ENCODE measurements at places on chromosomes 3 and 15. TPM values are rescaled to one million over a fixed set of nuclear protein-coding genes. Genes with fewer than 3 reads are reported as not detected.

The RHOA gene
- total RNA-seq: 311 TPM

The SEMA3G gene
- 2.7 TPM for total RNA-seq

The SCN11A gene
- total RNA-seq: 0.04 TPM

The PRC1 gene
- total RNA-seq: 49.4 TPM

The TLR9 gene
- total RNA-seq: 0.04 TPM

GRCh38 chr3:134312873-134313846, 61.1 kb downstream of the AMOTL2 start:
- ATAC-seq: peak; percentile 18

DNA sequence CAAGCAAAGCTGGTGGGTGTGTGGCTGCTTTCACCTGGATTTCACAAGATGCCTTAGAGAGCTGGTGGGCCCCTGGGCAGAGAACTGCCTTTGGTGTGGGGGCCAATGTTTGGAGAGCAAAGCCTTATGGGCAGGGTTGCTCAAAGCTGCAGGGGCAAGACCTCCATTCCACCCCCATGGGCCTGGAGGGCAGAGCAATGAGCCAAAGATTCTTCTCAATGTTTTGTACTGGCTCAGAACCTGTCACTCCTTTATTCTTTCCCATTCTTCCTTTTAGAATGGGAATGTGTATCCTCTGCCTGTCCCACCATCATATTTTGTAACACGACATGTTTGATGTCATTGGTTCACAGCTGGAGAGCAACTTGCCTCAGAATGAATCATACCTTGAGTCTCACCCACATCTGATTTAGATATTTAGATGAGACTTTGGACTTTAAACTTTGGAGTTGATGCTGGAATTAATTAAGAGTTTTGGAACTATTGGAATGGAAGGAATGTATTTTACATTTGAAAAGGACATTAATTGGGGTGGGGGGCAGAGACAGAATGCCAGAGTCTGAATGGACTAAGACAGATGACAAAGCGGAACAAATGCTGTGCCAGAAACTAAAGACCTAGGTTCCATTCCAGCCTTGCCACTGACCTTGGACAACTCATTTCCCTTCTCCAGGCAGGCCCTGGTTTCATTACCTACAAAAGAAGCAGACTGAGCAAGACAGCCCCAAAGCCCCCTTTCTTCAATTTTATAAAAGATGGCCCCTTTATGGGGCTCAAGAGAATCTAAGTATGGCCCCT, 72.9 kb downstream of the DAPK2 start:
- no peak for ATAC-seq

DNA sequence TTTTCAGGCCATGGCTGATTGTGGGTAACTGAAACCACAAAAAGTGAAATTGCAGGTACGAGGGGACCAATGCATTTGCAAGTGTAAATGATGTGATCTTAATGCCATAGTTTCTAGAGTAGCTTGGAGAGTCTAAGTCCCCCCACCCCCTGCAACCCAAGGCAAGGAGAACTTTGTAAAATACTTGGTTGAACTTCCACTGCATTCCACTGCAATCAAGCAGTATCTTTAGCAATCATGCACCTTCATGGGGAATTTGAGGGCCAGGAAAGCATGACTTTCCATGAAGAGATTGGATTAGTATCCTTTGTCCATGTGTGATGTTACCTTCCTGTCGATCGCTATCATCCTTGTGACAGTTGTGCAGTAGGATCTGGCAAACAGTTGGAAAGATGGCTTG, 11.4 kb upstream of the CYP8B1 start:
- ATAC-seq: no peak

- ATAC-seq: peak; percentile 60
Observed at GRCh38 chr15:92603743-92604470, 51.7 kb downstream of the FAM174B start.

- peak; percentile 76 for ATAC-seq
Observed at GRCh38 chr3:113140876-113141275, 70.5 kb upstream of the BOC start.

DNA sequence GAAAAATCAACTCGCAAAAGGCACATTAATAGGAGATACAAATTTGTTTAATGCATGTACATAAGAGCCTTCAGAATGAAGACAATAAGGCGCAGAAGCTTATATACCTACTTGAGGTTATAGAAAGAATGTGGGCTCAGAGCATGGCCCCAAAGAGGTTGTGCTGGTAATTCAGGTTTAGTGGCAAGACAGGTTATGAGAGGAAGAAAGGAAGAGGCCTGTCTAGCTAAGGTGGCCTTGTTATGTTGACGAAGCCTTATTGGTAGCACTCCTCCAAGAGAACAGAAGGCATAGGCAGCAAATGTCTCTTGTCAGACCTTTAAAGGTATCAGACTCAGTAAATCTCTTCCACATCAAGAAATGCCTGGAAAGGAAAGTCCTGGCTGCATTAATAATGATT, 290.8 kb downstream of the MCTP2 start:
- peak; percentile 92 for ATAC-seq

DNA sequence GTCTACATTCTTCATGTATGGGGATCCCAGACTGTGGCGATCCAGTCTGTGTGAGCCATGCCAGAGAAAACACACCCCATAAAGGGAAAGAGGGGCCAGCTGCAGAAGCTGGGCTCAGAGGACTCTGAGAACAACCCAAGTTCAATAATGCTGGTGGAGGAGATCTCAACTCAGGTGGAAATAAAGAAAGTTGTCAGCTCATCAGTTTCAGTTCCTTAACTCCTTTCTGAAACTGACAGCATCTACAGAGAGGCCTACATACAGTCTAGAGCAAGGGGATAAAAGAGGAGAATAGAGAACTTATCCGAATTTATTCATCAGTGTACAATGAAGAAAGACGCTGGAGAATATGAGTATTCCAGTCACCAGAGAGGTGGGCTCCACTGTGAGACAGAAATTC, 77.0 kb downstream of the NTRK3 start:
- ATAC-seq: no peak

- ATAC-seq: peak; percentile 68
Observed at GRCh38 chr3:3799173-3800079, at the start of gene LRRN1. TSS of gene LRRN1 (plus strand) at chr3:3799431. CDS start at chr3:3844642, 45,211 bp downstream.

DNA sequence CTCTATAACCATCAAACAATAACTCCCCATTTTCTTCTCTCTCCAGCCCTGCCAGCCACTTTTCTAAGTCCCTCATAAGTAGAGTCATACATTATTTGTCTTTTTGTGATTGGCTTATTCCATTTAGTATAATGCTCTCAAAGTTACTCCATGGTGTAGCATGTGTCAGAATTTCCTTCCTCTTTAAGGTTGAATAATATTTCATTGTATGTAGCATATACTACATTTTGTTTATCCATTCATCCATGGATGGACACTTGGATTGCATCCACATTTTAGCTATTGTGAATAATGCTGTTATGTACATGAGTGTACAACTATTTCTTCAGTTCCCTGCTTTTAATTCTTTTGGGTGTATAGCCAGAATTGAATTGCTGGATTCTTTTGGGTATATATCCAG, 138.4 kb downstream of the ATG7 start:
- no peak for ATAC-seq

GRCh38 chr3:25768851-25769250, 14.4 kb downstream of the NGLY1 start:
- ATAC-seq: no peak

DNA sequence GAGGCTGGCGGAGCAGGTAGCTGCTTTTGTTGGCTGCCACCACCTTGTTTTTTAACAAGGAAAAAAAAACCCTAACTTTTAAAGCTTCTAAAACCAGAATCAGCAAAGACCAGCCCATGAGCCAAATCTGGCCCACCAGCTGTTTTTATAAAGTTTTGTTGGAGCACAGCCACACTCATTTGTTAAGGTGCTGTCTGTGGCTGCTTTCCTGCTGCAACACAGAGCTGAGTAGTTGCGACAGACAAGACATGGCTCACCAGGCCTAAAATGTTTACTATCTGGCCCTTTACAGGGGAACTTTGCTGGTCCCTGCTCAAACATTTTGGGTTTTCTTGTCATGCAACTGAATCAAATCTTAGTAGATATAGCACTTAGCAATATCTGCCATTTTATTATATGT, 18.9 kb downstream of the EFCAB12 start:
- no peak for ATAC-seq

- ATAC-seq: no peak
Observed at GRCh38 chr15:75067123-75067830, 43.9 kb downstream of the PPCDC start.

DNA sequence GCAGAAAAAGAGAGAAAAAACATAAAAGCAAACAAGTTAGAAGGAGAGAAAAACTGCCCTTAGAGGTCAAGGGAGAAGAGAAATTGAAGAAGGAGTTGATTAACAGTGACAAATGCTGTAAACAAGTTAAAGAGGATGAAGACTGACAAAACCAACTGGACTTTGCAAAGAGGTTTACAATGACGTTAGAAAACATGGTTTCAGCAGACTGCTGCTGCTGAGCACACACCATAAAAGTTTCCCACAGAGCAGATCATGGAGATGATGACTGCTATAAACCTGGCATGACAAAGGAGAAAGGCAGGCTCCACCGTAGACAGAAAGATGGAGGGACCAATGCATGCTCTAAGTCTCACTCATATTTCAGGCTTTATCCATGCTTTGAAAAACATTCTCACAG, 78.7 kb downstream of the POLQ start:
- ATAC-seq: no peak

GRCh38 chr15:60614862-60615771, 136.2 kb upstream of the ICE2 start:
- ATAC-seq: peak; percentile 64

DNA sequence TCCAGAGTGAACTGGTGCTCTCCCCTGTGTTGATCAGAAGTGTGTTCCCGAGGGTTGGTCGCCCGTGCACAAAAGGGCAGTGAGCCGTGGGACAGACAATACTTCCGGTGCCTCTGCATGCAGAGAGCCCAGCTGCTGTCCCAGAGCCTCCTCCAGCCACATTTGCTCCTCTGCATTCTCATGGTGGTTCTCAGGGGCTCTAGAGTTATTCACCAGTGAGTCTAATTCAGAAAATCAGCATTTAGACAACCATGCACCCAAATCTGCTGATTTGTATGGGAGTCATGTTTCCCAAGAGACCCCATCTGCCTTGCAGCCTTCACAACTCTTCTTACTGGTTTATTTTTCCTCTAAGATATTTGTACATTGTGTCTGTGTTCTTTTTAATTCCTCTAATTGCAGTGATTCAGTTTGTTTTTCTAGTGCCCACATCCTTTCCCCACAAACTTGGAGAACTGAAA, 107.0 kb upstream of the SPRED1 start:
- no peak for ATAC-seq

DNA sequence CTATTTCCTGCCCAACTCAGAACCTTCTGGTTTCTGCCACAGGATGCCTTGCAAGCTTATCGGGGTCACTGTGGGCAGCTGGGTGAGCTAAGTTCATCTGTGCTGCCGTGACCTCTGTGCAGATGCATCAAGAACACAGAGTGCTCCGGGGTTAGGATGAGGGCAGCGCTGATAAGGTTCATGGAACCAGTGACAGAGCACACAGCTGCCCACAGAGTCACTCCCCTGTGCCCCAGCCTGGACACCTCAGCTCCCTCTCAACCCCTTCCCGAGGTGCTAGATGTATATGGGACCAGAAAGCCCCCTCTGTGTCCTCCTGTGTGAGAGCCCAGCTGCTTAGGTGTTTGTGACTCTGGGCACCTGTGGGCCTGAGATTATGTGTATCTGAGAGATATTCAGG, 15.8 kb upstream of the ALAS1 start:
- ATAC-seq: no peak

DNA sequence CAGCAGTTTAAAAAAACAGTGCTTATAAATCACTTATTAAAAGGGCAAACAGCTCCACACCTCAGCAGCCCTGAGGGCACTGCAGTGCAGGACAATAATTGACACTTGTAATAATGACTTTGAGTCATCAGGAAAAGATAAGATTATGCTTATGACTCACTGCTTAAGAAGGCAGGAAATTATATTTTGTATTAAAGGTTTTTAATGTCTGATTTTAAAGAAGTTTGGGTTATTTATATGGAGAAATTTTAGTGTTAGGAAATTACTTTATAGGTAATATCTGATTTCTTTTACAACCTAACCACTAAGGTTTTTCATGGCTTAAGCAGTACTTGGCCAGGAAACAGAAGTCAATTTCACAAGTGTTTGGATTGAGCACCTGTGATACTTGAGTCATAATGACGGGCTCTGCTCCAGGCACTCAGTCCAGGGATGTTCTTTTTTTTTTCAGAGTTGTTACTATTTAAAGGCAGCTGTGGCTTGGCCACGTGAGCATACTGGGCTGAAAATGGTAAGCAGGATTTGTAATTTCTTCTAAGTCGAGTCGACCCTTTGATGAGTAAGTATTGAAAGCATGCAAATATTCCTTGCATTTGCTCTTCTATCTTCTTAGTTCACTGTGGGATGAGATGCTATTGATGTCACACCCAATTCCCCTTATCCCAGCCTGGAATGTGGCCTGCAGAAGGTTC, 21.6 kb upstream of the SLC6A20 start:
- ATAC-seq: peak; percentile 94

- no peak for ATAC-seq
Observed at GRCh38 chr15:56732135-56732885, 999 bp downstream of the ZNF280D start.

GRCh38 chr3:23479026-23479425, 275.9 kb downstream of the UBE2E2 start:
- ATAC-seq: peak; percentile 56

GRCh38 chr15:79494384-79494909, 62.3 kb downstream of the MINAR1 start:
- no peak for ATAC-seq

GRCh38 chr3:59235634-59236012, 185.8 kb upstream of the CFAP20DC start:
- no peak for ATAC-seq

DNA sequence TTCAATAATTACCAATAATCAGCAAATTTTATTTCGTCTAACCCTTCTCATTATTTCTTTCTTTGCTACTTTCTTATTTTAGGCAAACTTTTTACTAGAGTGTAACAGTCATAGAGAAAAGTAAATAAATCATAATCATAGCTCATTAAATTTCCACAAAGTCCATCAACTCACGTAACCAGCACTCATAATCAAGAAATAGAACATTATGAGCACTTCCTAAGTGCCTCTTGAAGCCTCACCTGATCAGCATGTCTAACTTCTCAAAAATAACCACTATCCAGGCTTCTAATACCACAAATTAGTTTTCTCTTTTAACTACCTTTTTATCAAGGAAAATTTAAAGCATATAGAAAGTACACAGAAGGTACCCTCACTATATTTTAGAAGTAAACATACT, 38.4 kb upstream of the SLC12A8 start:
- ATAC-seq: no peak

- no peak for ATAC-seq
Observed at GRCh38 chr3:18812316-18812715, 336.0 kb upstream of the KCNH8 start.

Measured in esophagus mucosa (tissue), 1 donor.